ENCODE measurements at places on chromosomes 12 and 14.

GRCh38 chr12:76018111-76018510 lies 13.5 kb downstream of the PHLDA1 start:
- peak; percentile 69 for DNase-seq

DNA sequence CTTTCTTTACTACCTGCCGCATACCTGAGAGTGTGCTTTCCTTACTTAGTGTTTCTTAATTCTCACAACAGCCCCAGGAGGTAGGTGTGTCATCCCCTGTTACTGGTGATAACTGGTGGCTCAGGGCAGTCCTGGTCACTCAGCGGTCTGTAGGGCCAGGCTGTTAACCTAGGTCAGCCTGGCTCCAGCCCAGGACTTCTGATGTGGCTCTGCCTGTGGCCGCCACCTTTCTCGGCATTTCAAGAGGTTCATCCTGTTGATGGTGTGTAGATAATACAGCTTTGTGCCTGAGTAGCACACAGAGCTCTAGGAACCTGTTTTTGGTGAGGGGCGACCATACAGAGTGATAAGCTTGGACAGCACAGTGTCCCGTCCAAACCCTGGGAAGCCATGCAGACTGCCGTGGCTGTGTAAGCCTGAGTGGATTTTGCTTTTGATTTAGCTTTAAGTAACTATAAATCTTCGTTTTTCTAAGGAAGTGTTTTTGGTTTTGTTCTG lies 11.9 kb upstream of the DNAH10 start:
- DNase-seq = no peak

DNA sequence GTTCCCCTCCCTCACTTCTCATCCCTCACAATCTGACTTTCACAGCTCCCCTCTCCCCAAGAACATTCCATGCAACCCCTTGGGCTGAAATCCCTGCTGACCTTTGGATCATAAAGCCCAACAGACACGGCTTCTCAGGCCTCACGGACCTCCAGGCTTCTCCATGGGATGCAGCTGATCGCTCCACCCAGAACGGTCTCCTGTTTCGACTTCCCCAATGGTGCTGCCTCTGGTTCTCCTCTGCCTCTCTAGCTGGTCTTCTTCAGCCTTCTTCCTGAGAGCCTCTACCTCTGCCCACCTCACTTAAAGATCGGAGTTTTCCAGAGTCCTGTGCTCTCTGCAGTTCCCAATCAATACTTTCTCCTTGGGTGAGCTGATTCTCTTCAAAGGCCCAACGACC lies 17.8 kb upstream of the PRMT8 start:
- no peak for DNase-seq

GRCh38 chr12:107593713-107594381 lies 91.8 kb upstream of the PWP1 start:
- no peak for DNase-seq

GRCh38 chr12:107530701-107531100 lies 154.9 kb upstream of the PWP1 start:
- DNase-seq = peak; percentile 38

DNA sequence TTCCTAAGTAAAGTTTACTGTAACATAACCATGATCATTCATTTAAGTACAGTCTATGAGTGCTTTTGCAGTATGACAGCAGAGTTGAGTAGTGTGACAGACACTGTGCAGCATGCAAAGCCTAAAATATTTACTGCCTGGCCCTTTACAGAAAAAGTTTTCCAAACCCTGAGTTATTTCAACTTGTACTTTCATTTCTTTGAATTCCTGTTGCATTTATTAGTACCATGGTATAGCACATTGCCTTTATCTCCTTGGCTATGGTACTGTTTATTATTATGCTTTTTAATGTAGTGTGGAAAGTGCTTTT lies 6.2 kb downstream of the ARHGAP5 start:
- no peak for DNase-seq

DNA sequence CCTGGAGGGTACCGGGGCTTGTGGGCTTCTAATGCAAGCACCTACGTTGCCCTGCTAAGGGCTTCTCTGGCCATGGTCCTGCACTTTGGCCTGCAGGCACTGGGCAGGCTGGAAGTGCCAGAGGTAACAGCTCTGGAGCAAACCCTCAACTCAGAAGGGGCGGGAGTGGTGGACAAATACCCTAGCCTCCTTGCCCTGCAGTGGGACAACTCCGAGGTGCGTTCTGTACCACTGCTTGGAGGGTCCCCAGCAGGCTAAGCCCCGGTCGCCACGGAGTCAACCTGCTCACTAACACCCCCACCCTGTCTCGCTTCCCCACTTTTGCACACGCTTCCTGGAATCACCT lies 20.4 kb upstream of the BEGAIN start:
- no peak for DNase-seq
